ENCODE measurements at places on chromosomes 2 and 18. TPM values are rescaled to one million over a fixed set of nuclear protein-coding genes. Genes with fewer than 3 reads are reported as not detected.

KLHL14 gene
- 0.09 TPM for total RNA-seq

PAX8 gene
- total RNA-seq, result 0.11 TPM

LYPD6B gene
- total RNA-seq, result not detected

CYP27A1 gene
- total RNA-seq, result 15.6 TPM
